ENCODE measurements at places on chromosomes 6 and 20.

DNA sequence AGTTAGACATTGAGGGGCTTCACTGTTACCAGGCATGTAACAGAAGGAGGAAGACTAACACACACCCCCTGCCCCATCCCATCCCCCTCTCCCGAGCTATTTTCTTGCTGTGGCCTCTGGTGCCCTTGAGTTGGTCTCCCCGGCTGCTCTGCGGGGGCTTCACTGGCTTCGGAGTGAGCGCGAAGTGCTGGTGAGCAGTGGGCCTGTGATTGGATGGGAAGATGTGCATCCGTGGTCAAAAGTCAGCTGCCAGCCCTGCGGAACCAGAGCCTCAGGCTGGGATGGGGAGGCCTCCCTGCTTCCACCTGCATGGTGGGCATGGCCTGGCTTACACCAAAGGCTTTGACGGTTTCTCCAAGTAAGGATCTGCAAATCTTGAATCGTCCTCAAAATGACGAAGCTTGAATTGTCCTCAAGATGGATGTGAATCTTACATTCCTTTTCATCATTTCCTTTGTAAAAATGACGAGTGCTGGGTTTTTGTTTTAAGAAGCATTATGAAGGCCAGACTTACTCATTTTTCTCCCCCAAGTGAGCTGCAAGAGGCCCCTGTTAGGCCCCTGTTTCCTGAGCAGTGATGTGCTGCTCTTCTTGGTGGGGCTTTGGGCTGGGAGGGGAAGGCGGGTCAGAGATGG lies 23.7 kb downstream of the SPATA2 start:
- DNase-seq = no peak

GRCh38 chr6:20404641-20405032 lies 3.0 kb downstream of the E2F3 start:
- peak; percentile 52 for DNase-seq

DNA sequence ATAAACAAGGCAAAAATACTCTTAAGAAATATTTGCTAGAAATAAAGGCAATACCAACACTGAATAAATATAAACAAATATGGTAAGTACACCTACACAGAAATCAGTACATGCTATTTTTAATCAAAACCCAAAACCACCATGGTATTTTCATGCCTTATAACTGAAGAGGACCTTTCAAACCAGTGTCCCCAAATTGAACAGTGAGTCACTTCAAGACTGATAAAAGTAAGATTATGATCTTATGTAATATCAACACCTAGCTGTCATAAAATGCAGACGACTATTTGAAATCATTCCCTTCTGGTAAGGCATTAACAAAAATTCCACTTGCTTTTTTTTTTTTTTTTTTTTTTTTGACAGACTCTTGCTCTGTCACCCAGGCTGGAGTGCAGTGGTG lies 156.8 kb upstream of the RUNX2 start:
- no peak for DNase-seq

GRCh38 chr6:111941686-111942330 lies 68.6 kb upstream of the FYN start:
- DNase-seq = no peak

DNA sequence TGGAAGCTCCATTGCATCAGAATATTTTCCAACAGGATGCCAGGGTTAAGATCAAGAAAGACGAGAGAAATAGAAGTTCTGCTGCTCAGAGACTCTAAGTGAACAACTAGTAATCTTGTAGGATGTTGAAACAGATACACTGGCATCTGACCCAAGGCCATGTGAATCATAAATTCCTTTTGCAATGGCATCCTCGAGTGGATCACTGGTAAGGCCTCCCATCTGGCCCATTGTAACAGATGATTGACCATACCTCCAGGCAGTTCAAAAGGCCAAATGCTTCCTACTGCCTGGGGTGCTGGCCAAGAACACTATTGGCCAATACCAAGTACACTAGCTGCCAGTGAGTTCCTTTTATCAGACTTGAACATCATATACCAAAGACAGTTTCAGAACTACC lies 9.9 kb upstream of the SLC17A3 start:
- DNase-seq = no peak

GRCh38 chr6:30323806-30324205 lies 2.9 kb upstream of the TRIM39 start:
- no peak for DNase-seq

DNA sequence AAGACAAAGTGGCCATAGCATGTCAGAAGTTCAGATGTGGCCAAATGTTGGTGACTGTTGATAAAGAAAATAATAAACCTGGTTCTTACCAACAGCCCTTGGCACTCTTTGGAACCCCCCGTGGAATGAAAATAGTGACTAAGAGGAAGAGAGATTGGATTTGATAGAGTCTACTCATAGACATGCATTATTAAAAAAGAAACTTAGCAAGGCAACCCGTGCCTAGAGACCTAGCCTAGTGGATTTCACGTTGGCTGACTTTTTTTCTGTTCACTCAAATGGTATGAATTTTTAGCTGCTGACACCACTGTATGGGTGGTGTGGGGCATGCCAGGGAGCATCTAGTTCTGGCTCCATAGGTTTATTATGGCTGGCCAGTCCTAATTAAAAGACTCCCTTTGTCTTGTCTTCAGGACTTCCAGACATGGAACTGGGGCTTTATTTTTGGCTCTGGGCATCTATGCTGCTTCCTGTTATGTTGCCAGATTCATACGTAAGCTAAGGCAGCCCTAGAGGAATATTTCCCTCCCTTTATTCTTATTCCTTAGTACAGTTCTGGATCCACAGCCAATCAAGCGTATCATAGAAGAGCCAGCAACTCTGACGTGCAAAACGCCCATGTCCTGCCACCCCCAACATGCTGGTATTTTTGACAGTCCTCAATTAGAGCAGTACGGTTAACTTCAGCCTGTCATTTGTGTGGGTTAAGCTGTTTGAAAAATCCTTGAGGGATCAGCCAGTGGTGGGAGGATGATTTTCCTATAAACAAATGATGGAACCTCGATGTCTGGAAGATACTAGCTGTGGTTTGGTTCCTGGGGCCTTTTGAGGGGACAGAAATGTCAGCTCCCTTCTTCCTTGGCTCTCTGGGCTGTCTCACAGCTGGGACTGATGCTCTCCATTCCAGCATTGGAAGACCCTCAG lies 127.5 kb downstream of the ISM1 start:
- DNase-seq = no peak

DNA sequence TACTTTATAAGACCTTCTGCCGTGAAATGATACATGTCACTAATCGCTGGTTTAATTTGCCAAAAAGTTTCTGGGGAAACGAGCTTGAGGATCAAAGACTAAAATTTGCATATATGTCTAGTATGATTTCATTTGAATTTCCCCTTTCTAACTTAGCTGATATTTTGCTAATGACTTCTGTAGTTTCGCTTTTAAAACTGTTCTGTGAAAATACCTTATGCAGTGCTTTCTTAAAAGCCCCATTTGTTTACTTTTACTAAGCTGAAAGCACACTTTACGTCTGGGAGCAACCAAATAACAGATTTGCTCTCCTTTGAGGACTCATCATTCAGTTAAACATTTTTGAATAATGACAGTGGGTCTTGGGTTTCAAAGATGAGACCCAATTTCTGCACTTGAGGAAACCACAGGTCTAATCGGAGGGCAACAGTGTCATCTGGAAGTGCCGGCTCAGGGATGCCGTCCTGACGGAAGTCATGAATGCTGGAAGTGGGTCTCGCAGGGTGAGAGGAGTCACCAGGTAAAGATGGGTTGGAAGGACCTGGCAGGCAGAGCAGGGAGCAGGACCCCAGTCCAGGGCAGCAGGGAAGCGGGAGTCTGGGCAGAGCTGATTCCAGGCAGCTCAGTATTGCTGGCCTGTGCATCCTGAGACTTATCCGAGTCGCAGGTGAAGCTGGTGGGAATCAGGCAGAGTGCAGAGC lies 33.2 kb downstream of the PLEKHG1 start:
- DNase-seq = no peak

DNA sequence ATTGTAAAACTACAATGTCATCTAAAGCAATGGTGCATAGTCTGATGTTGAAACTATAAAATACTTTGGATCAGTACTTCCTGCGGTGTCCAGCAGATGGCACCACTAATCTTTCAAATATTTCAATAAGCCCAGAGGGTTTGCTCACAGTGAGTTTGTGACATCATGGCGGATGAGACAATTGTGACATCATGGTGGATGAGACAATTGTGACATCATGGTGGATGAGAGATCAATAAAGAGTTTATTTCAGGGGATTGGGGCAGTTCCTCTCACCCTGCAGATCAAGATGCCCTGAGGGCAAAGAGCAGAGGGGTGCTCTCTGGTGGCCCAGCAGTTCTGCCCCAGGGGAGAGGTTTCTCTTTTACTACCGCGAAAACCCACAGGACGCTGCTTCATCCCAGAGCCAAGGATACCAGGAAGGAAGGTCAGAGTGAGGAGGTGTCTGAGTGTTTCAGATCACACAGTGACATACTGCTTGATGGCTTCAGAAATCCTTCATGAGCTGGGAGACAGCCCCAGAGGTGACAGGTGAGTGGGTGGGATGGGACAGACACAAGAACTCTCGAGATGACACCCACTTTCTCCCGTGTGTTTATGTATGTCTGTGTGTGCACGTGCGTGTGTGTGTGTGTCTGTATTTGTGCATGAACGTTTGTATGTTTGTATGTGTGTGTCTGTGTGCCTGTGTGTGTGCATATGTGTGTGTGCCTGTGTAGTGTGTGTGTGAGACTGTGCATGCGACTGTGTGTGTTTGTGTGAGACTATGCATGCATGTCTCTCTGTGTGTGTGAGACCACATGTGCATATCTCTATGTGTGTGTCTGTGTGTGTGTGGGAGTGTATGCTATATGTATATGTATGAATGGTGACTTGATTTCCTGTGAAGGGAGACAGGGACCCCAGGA lies 7.3 kb upstream of the ULBP2 start:
- DNase-seq = peak; percentile 45

GRCh38 chr6:40804905-40805304 lies 217.7 kb upstream of the LRFN2 start:
- no peak for DNase-seq

- no peak for DNase-seq
Measured at GRCh38 chr6:14727494-14728395, 518.1 kb upstream of the JARID2 start.

DNA sequence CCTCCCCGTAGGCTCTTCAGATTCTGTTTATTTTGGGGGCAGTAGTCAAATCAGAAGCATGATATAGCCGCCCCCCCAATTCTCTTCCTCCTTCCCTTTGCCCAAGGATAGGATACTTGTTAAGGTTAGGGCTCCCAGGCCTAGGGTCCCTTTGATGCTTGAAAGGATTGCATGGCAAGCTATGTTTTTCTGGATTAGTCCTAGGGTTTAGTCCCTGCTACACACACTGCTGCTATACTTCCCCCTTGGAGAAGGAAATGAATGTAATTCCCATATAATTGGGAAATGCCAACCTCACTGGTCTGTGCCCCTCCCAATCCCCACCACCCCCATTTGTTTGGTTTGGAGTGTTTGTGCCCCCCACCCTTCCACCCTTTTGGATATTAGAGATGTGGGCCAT lies 62.8 kb downstream of the ZFAND3 start:
- no peak for DNase-seq

DNA sequence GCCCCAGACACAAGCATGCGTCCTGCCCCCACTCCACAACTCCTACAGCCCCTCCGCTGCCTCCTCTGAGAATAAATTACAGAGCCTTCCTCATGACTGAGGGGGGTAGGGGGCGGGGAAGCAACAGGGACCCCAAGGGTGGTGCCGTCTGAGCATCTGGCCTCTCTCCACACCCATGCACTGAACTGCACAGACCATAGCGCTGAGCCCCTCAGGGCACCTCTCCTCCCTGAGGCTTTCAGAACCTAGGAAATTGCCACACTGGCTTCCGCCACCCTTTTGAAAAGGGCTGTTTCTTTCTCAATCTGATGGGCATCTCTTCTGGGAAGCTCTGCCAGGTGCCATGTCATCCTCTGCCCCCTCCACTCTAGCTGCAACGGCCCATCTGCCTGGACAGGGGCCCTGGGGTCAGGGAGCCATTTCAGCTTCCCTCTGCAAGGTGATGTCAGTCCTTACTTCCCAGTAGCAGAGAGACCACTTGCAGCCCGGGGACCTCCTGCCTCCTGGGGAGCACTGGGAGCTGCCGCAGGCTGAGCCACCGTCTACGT lies 2.5 kb downstream of the CST7 start:
- DNase-seq = no peak

DNA sequence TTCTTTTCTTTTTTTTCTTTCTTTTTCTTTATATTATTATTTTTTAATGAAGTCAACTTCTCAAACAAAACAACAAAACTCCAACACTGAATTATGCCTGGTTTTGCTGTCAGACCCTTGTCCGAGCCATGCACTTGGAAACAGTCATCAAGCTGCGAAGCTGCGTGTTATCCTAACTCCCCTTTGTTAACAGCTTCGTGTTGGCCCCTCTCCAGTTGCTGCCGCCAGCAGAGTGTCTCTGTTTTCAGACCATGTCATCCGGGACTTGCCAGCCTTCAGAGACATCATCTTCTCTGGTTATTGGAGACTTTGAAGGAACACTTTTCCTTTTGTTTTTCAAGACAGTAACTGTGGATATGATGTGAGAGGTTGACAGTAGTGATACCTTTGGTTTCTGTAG lies 83.1 kb downstream of the TRMT11 start:
- no peak for DNase-seq

DNA sequence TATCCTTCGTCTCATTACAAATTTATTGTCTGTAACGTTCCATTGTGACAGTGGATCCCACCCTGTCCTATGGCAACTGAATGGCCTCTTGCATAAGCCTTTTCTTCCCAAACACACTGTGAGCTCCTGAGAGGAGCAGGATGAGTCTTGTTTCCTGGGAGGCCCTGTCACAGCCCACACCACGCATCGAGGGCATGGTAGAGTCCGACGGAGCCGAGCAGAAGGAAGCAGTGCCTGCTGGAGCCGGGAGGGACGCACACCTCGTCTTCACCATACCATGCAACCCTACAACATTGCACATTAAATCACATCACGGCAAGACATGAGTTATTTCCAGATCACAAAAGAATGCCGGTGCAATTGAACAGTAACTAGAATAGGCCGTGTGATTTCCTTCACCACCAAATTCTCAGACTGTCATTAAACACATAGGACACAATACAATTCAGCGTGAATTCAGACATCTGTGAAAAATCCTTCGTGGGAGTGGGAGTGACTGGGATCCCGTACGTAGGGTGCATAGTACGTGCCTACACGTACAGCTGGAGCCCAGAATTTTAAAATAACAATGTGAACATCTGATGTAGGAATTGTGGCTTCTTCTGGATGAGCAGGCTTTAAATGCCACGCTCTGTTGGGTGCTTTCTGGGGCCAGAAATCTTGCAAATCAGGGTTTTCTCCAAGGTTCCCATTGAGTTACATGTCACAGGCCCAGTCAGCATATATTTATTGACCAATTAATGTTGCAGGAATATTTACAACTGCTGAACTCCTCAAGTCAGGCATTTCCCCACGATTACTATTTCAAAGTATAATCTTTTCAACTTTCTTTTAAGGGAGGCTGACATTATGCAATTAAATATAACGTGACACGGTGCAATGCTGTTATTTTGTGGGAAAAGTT lies 201.8 kb downstream of the TTLL2 start:
- no peak for DNase-seq

DNA sequence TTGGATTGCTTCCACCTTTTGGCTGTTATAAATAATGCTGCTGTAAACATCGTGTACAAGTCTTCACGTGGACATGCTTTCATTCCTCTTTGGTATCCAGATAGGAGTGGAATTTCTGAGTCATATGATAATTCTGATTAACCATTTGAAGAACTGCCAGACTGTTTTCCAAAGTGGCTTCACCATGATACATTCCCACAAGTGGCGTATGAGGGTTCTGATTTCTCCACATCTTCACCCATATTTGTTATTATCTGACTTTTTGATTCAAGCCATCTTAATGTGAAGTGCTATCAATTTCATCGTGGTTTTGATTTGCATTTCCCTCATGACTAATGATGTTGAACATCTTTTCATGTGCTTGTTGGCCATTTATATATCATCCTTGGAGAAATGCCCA lies 2.9 kb upstream of the SNRPB start:
- DNase-seq = no peak

GRCh38 chr20:13533946-13534345 lies 104.8 kb downstream of the TASP1 start:
- no peak for DNase-seq

Measured in stimulated activated CD4-positive, alpha-beta T cell treated with anti-CD3 and anti-CD28 coated beads, Interleukin-12 subunit alpha, Interleukin-12 subunit beta, amount 100 ng/mL, for 48 hours (primary cell).